Stimulated activated memory B cell treated with anti-CD40 and anti-IgM and Interleukin-4, amounts not matched to agents 10 μg/mL and 1 μg/mL and 100 μg/mL, for 72 hours (primary cell): ENCODE measurements at places on chromosomes 7 and 10.
A peak's percentile ranks its signal among the peaks of the same experiment; 100 is the strongest.

DNA sequence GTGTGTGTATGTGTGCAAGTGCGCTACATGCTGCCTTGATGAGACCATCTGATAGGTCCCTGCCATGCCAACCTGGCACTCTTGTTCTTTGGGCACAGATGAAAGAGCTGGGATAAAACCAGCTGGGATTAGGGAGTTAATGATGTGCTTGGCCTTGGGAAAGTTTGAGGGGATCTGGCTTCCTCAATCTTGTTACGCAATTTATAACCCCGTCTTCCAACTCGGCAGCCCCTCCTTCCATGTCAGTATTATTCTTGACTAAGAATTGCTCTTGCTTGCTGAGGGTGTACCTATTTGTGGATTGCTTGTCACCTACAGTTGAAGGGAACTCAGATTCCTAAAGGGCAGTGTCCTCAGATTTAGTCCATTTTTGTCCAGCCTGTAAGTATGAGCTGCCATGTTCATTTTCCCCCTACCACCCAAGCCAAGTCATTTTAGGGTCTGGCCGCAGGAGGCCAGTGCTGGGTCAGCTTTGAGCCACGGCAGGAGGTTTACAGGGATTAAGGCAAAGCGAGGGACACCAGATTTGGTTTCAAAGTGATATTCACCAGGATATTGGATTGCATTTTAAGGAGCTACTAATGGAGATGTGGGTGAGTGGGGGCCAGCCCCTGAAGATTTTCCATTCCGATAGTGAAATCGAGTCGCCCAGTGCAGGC is 34.1 kb upstream of the KCNMA1 start:
- H3K36me3 ChIP-seq = no peaks in the 10 kb centered on the region
- H3K4me1 ChIP-seq = no peaks in the 10 kb centered on the region
- H3K27me3 ChIP-seq = peaks cover 19% of the 10 kb centered on the region
- H3K4me3 ChIP-seq = no peak overlapping the region

DNA sequence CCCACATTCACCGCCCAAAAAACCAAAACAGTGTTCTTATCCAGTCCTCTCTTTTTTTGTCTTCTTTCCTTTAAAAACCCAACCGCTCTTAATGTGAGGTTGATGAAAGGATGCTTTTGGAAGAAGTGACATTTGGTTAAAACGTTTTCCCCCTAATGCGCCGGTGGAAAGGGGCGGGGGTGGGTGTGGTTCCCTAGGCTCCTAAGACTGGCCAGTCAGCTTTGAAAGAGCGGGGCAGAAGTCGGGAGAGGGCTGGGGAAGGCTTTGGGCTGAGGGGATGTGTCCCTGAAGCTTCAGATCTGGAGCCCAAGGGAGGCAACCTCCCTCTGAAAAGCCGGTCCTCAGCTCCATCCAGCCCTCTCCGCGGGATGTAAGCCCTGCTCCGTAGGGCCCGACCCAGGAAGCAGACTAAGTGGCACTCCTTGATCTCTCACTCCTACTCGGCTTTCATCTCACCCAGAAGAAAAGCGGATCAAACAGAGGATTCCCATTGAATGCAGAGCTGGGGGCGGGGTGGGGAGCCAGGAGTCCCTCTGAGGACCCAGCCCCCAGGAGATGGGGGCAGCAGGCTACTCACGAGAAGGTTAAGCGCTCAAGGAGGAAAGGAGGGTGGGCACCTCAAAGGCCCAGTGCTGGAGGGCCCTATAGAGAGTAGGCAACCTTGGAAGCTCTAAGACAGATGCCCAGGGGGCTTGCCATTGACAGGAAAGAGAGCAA is 2.4 kb upstream of the EVX1 start:
- no peak overlapping the region for H3K27ac ChIP-seq
- H3K4me1 ChIP-seq = peaks cover 42% of the 10 kb centered on the region
- no peak for ATAC-seq
- H3K27me3 ChIP-seq = peaks cover 96% of the 10 kb centered on the region

DNA sequence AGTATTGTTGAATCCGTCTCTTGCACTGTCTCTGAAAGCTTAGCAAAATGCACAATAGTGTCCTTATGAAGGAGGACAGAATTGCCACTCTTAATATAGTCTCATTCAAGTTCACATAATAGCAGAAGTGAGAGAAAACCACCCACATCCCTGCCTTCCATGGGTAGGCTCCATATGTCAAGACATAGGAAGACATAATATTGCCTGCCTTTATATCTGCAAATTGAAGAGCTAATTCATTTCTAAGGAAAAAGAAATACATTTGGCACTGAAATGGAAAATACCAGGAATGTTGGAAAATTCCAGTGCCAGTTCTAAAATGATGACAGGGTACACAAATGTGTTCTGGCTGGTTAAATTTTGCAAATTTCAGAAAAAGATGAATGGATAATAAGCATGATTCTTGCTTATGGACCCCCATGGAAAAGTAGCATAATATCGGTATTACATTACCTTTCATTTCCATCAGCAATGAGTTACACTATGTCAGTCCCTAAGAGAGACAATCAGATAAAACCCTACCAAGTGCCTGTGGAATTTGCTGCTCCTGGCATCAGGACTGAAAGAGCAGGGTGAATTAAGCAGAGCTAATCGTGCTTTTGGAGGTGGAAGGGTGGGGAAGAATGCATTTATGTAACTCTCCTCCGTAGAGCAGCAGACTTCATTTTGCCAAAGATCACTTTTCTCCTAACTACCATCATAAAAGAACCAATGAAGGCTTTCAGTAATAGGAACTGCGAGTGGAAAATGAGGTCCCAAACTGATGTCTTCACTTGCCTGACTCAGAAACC is 312.6 kb downstream of the FGFR2 start:
- H3K27me3 ChIP-seq = no peaks in the 10 kb centered on the region
- no peak overlapping the region for H3K4me3 ChIP-seq
- ATAC-seq = no peak
- no peaks in the 10 kb centered on the region for H3K4me1 ChIP-seq
- no peak overlapping the region for H3K27ac ChIP-seq

DNA sequence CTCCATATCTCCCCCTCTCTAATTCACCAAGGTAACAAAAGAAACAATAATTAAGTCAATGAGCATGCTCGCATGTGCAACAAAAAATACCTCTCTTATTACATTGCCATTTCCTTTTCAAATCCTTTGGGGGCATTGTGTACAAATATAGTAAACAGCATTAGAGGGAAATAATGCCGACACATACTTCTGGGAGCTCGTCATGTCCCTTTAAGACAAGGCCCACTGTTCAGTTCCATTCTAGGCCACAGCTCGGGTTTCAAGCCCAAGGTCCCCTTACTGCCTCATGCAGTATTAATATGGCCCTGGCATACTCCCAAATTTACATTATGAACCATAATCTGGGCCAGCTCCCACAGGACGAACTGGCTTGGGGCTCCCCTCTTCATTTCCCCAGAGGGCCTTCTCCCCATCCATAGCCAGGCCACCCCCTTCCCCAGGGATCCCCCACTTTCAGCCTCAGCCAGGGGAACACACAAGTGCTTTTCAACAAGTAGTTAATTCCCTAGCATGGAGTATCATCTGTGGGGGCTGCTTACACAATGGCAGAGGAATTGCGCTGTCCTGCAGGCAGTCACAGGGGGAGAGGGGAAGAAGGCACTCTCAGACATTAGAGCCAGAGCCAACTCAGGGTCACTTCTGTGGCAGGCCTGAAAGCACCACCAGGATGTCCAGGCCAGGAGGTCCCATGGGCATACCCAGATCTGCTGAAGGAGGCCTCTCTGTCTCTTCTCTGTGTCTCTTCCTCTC is 110.6 kb downstream of the KCNMA1 start:
- no peaks in the 10 kb centered on the region for H3K27me3 ChIP-seq
- H3K4me3 ChIP-seq = no peak overlapping the region
- no peak overlapping the region for H3K27ac ChIP-seq
- no peak for ATAC-seq

- H3K4me3 ChIP-seq = no peak overlapping the region
- peaks cover 9% of the 10 kb centered on the region for H3K4me1 ChIP-seq
- no peak for ATAC-seq
- no peaks in the 10 kb centered on the region for H3K27me3 ChIP-seq
- no peak overlapping the region for H3K27ac ChIP-seq
Observed at GRCh38 chr7:21526448-21526847, 16.4 kb upstream of the DNAH11 start.

DNA sequence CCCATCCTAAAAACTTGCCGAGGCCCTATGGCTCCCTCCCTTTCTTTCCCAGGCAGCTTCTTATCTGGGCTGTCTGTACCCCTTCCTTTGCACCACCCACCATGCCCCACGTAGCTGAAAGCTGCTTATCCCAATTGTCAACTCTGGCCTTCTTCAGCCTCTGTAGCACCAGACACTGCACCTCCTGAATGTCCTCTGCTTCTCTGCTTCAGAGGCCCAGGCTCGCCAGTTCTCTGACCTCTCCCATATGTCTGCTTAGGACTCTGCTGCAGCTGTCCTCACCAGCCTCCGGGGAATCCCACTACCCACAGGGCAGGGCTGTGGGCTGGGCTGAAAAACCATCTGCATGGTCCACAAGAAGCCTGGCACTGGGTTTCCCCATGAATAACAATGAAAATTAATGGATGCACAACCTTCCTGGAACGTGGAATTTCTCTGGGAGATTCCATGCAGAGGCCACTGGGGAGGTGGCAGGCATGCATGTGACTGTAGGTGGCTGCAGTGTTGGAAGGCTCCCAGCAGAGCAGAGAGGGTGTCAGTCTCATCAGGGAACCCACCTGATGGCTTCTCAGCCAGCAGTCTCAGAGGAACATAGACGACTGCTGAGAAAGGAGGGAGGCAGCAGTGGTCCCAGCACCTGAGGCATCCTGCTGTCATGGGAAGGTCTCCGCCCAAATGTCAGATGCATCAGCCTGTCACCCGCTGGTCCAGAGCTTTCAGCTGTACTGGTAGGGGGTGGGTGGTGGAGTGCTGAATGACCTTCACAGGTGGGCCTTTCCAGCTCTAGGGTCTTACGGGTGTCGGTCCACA is 16.8 kb upstream of the SH2D4B start:
- no peak overlapping the region for H3K4me3 ChIP-seq
- peak overlapping the region; percentile 15 for H3K27ac ChIP-seq
- H3K27me3 ChIP-seq = no peaks in the 10 kb centered on the region

DNA sequence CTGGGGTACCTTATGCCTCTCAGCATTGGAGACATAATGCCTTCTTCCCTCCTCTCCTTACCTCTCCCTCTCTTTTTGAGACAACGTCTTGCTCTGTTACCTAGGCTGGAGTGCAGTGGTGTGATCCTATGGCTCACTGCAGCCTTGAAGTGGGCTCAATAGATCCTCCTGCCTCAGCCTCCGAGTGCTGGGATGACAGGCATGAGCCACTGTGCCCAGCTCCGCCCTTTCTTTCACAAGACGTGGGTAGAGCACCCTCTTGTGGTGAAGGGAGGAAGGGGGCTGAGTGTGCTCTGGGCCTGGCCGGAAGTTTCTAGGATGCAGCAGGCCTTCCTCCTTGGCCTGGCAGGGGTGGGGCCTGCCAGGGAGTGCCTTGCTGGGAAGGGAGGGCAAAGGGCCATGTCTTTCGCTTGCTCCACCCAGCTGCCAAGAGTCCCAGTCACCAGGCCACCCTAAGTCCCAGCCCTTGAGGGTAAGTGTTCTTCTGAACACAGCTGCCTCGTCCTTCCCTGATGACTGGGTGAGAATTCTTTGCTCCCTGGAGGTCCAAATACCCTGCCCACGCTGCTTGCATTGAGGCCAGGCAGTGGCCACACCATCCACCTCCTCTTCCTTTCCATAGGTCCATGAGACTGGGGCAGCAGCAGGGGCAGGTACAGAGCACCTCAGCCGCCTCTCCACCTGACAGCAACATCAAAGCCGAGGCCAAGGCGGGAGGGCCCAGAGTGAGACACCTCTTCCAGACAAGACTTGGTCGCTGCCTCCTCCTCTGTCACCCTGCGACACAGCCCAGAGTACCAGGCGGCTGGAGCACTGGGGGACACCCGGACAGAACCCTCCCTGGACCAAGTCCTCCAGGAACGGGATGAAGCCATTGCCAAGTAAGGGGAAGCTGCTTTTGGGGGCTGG is 3.7 kb downstream of the ABHD11 start:
- no peak overlapping the region for H3K27ac ChIP-seq
- no peak overlapping the region for H3K4me3 ChIP-seq
- peak; percentile 44 for ATAC-seq
- H3K4me1 ChIP-seq = peaks cover 27% of the 10 kb centered on the region

GRCh38 chr10:113441220-113441619 is 111.6 kb upstream of the HABP2 start:
- no peaks in the 10 kb centered on the region for H3K36me3 ChIP-seq
- no peak overlapping the region for H3K27ac ChIP-seq
- H3K27me3 ChIP-seq = peaks cover 30% of the 10 kb centered on the region
- no peak for ATAC-seq
- no peaks in the 10 kb centered on the region for H3K4me1 ChIP-seq
